Choroid plexus epithelial cell (primary cell): ENCODE measurements at places on chromosomes 6 and 20.
A peak's percentile ranks its signal among the peaks of the same experiment; 100 is the strongest.

DNA sequence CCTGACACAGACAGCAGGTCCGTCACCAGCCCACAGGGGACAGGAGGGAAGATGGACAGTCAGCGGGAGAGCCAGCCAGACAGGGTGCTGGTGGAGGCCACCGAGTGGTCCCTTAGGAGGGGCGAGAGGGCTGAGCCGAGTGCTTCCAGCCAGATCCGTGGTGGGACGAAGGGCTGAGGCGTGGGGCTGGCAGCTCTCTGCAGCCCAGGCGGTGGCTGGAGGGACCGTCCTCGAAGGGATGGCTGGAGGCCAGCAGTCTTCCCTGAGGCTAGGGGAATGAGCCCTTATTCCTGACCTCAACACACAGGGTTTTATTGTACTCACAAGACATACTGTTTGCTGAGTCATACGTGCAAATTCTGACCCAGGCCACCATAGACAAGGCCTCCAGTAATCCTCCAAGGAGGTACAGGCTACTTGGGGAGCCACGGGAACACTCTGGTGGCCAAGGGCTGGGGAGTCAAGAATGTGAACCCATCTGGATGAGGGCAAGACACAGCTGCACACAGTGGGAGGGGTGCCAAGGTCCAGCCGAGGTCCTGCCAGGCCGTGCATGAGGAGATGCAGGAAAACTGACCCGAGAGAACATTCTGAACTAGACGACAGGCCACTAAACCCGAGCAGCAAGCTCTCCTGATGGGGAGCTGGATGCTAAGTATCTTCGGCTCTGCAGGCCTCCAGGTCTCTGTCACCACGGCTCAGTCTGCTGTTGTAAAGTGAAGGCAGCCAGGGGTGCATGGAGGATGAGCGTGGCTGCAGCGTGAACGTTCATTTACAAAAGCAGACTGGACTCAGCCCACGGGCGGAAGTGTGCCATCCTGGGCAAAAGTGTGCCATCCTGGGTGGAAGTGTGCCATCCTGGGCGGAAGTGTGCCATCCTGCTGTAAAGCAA lies 242.5 kb downstream of the TTLL2 start:
- no peak for DNase-seq

GRCh38 chr6:14927398-14927797 lies 318.5 kb upstream of the JARID2 start:
- no peak for DNase-seq

GRCh38 chr20:34663213-34663943 lies 13.5 kb downstream of the PIGU start:
- no peak for DNase-seq

GRCh38 chr20:11077226-11077625 lies 403.4 kb upstream of the JAG1 start:
- DNase-seq: no peak

DNA sequence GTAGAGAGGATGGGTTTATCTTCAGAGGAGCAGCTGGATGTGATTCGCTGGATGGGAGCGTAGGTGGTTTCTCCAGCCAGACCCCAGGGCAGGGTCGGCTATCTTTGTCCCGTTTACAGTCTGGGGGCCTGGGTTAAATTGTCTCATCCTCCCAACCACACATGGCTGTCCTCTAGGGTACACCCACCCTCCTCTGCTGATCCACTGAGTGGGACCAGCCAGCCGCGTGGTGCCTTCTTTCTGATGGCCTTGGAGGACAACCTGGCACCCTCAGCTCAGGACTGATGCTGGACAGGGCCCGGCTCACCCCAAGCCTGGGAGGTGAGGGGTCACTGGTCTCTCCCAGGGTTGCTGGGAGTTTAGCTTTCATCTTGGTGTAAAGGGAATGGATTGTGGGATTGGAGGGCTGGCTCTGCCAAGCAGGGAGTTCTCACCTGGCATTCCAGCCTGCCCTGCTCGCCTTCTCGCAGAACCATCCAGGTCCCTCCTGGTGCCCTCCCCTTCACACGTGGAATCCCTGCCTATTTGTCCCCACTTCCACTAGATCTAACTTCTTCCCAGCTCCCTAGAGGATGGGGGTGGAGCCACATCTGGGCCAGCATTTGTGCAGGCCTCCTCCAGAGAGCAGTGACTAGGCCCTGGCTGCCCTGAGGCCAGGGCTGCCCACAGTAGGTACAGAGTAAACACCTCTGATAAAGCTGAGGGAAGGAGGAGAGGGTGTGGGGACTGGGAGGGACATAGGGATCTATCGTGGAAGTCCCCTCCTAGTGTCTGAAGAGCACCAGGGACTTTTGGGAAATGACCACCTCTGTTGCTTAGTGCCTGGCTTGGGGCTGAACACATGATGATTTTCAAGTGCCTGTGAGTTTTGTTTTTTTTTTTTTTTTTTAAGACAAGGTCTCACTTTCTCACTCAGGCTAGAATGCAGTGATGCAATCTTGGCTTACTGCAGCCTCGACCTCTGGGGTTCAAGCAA lies 1.6 kb downstream of the ITPR3 start:
- peak; percentile 39 for DNase-seq

DNA sequence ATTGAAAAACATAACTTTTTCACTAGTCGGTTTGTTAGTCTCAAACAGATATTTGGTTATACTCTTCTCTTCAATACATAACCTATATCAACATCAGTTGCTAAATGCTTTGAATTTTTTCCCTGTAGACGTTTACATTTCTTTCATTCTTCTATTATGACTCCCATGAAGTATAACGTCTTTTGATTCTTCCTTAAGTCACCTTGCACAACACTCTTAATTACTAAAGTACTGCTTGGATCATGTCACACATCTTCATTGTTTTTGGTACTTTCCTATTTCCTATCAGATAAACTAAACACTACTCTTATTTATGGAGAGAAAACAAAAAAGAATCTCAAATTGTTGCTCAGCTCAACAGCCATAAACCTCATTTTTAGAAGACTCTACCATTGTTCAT lies 23.0 kb upstream of the BMP5 start:
- DNase-seq: peak; percentile 71

- peak; percentile 29 for DNase-seq
These were observed 48.0 kb downstream of the OR2B2 start for GRCh38 chr6:27863962-27864905.

GRCh38 chr6:56756219-56756789 lies 113.6 kb upstream of the DST start:
- DNase-seq: no peak

DNA sequence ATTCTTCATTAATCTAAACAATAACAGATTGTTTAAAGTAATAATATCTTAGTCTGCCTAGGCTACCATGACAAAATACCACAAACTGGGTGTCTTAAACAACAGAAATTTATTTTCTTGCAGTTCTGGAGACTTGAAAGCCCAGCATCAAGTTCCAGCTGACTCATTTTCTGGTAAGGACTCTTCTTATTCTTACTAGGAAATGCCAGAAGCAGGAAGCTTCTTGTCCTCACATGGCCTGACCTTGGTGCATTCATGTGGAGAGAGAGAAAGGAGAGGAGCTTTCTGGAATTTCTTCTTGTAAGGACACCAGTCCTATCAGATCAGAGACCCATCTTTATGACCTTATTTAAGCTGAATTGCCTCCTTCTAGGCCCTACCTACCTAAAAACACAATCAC lies 110.5 kb downstream of the ANKRD60 start:
- peak; percentile 79 for DNase-seq

- no peak for DNase-seq
These were observed 907.5 kb downstream of the C6orf118 start for GRCh38 chr6:164401871-164402270.

GRCh38 chr20:17693444-17694001 lies 6.2 kb upstream of the BANF2 start:
- DNase-seq: no peak

DNA sequence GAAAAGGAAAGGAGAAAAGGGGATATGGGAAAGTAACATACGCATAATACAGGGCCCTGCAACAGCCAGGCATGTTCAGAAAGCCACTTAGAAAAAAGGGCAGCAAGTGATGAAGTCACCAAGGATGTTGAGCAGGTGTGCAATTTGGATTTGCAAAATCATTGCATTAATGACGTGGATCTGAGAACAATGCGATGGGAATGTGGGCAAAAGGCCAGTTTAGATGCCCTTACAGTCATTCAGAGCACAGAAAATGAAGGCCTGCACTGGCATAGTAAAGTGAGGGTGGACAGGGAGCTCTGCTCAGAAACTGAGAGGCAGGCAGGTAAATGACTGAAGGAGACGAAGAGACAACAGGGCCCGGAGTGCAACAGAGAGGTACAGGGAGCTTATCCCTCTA lies 123.7 kb upstream of the NHSL1 start:
- DNase-seq: no peak

- DNase-seq: no peak
These were observed 60.4 kb downstream of the HMGCLL1 start for GRCh38 chr6:55518529-55519060.
